Activated CD8-positive, alpha-beta T cell treated with anti-CD3 and anti-CD28 coated beads, Interleukin-2, amount 10 ng/mL, durations not matched to agents 7 days and 5 days (primary cell): ENCODE measurements at places on chromosomes 3 and 15.

- no peak for DNase-seq
Observed at GRCh38 chr3:127421943-127422662, 134.3 kb upstream of the PRR20G start.

GRCh38 chr3:140627756-140628155 lies 50.1 kb upstream of the TRIM42 start:
- DNase-seq = no peak

- no peak for DNase-seq
Observed at GRCh38 chr3:11794927-11795326, 51.8 kb downstream of the TAMM41 start.

- no peak for DNase-seq
Observed at GRCh38 chr3:24299246-24299805, 195.3 kb downstream of the THRB start.

DNA sequence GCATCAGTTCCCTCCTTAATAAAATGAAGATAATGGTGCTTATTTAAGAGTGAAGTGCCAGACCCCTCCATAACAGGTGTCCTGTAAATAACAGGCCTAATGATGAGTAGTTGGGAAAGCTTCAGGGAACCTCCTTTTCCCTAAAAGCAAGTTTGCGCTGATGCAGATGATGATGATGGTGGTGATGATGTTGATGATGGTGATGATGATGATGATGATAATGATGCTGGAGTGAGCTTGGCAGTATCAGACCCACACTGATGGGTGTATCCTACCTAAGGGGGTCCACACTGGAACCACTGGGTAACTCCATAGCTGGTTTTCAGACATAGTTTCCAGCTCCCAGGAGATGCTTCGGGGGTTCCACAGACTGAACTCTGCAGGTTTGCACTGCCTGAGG lies 24.4 kb downstream of the MTMR14 start:
- no peak for DNase-seq

GRCh38 chr15:39907216-39907615 lies 12.8 kb downstream of the GPR176 start:
- DNase-seq = no peak

DNA sequence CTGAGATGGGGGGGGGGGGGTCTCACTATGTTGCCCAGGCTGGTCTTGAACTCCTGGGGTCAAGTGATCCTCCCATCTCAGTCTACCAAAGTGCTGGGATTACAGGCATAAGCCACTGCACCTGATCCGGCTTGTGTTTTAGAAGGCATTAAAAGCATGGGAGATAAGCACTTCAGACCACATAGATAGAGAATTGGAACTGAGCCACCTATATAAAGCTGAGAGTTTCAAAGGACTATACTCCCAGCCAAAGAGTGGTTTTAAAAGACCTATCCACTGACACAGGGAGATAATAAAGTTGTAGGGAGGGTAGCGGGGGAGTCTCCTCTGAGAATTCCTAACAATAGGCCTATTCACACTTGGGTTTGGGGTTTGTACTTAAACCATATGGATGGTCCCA lies 34.8 kb downstream of the DENND4A start:
- DNase-seq = no peak

GRCh38 chr3:185215873-185216606 lies 37.8 kb downstream of the EHHADH start:
- no peak for DNase-seq

DNA sequence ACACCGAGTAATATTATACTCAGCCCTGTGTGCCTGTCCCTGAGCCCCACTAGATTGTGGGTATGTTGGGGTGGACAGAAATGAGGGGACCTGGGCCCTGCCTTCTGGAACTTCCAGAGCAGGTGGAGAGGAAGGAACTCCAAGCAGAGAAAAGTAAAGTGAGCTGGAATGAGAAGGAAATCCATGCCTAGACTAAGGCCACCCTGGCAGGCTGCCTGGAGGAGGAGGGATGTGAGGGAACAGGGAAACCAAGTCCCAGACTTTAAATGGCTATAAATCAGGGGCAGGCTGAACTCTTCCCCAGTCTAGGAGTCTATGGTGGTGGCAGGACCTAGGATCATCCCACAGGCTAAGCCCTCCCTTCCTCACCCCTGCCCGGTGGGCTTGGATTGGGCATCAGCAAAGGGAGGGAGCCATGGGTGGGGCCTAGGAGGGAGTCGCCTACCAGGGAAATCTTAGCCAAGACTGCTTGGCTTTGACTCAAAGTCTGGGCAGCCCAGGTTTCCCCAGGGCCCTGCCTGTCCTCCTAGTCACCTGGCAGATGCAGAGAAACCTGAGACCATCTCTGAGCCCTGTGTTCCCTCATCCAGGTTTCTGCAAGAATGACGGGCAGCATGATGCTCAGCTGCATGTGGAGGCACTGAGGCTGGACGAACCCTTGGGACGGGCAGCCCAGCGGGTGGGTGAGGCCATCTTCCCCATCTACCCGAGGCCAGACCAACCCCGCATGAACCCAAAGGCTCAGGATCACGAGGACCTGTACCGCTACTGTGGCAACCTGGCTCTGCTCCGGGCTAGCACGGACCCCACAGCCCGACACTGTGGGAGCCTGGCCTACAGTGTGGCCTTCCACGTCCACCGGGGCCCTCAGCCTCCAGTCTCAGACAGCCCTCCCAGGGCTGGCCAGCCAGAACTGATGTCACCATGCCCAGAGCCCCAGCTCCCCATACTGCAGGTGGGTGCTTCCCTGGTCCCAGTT lies 15.6 kb upstream of the STRA6 start:
- no peak for DNase-seq

DNA sequence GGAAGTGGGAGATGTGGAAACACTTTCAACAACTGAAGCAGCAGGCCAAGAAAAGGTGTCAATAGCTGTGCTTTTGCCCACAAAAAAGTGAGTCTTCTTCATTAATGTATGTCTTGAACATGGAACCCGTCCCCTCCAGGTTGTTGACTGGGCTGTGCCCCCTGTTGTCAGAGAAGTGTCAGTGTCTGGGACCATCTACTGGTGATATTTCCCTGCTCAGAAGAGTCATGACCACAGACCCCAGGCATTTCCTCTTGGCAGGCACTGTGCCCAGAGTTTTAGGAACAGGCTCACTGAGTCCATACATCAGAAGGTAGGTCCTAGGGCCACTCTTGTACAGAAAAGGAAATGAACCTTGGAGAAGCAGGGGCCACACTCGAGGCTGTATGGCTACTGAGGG lies 54.8 kb upstream of the LARS2 start:
- DNase-seq = no peak

GRCh38 chr3:156445117-156446090 lies 109.5 kb downstream of the SSR3 start:
- DNase-seq = no peak

GRCh38 chr3:197833930-197834715 lies 43.1 kb downstream of the LRCH3 start:
- no peak for DNase-seq

DNA sequence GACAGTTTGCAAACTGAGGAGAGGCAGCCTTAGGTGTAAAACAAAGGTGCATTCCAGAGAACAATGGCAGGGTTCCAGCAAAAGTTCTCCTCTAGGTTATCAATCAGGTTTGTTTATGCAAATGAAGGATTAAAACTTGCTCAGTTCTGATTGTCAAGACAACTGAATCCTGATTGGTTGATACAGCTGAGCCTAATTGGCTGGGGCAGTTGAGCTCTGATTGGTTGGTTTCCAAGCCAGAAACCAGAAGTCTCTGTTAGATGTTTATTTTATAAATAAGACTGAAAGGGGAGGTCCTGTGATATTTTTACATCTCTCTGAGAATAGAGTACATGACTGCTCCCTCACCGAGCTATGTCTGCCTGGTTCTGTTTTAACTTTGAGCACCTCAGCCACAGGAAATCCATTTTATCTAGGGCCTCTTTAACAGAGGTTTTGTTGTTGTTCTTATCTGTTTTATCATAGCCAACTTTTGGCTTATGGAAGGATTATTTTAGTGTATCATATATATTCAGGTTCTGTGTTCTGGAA lies 37.8 kb downstream of the PPM1L start:
- no peak for DNase-seq

GRCh38 chr15:40746916-40747418 lies 8.1 kb downstream of the RMDN3 start:
- no peak for DNase-seq

GRCh38 chr15:28033443-28033842 lies 65.7 kb downstream of the OCA2 start:
- no peak for DNase-seq

DNA sequence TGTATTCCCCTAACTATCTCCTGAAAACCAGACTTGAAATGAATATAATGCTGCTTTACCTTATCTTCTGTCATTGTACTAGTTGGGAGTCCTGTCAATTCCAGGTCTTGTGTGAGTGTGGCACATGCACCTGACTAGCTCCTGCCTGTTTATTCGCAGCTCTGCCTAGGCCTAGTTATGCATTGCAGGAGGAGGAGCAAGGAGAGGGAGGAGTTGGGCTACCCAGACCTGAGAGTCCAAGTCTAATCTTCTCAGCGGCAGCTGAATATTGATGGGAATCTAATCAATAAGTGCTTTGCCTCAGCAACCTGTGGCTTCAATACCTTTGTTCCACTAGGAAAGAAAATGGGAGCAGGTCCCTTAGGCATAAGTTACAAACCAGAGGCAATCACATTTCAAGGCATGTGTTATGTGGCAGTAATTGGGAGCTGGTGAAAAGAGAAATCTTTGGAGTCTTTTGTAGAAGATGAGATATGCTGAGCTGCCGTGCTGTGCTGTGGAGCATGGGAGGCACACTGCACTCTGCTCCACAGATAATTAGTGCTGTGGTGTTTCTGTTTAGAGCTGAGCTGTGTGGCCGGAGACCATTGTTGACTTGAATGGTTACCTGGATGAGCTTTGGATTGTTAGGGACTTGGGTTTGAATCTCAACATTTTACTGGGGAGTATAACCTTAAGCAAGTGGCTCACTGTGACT lies at the start of gene SLC2A2:
Gene SLC2A2 (minus strand): TSS at position 124 of the 697 bp plus-strand sequence. CDS start 50 bp downstream, at position 74.
- DNase-seq = no peak

GRCh38 chr3:127431066-127431465 lies 143.2 kb upstream of the PRR20G start:
- DNase-seq = no peak

- no peak for DNase-seq
Observed at GRCh38 chr3:134406331-134407238, 32.3 kb upstream of the AMOTL2 start.

DNA sequence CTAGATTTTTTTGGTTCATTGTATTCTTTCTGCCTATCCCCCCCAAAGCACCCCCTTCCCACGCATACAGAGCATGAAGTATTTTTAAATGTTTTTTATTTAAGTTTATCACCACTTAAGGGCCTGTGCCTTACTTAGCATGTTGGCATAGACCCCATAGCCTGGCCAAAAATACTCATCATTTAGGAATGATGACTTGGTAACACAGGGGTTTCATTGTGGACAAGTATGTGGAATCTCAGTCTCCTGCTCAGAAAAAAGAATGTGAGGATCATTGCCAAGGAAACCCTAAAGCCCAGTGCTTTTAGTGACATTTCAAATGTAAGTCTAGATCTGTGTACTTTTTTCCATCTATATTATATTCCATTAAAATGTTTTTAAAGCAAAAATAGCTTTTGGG lies 146.3 kb downstream of the ALCAM start:
- no peak for DNase-seq

DNA sequence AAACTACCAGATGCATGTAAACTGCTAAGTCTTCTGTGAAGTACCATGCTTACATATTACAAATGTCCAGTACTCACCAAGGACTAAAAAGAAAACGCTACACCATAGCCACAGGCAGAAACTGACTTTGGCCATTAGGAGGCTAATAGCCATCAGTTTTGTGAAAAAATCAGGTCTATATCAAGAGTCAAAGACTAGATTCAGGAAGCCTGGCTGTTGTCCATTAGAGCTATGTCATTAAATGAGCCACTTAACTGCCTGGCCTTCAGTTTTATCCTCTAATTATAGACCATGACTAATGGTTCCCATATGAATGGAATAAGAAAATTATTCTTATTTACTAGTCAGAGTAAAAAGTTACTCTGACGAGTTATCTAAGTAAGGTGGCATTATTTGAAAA lies 144.1 kb downstream of the VPS13C start:
- DNase-seq = no peak

GRCh38 chr3:40456279-40456939 lies 730 bp upstream of the RPL14 start:
- no peak for DNase-seq

DNA sequence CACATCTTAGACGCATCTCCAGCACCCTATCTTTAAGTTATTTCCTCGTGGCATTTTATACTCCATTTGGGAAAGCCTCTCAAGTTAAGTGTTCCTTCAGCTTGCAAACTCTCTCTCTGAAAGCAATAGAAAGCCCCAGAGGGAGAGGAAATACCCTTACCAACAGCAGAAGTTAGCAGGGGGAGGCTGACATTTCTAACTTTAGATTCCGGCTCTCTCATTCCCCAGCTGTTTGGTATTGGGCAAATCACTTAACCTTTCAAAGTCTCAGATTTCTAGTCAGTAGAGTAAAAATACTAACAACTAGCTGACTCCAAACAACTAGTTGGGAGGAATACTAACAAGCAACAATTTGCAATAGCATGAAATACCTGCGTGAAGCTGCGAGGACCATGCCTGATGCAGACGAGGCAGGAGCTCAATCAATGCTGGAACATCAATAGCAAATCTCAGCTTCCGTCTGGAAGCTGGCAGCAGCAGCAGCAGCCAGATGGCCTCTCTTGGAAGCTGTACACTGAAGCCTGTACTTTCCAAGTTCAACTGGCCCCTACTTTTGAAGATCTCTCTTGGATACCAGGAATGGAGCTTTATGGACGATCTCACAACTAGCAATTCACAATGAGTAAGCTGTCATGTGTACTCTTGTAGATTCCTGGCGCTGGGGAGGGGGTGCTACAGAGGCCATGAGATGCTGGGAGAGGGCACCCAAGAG lies 47.8 kb downstream of the THBS1 start:
- DNase-seq = no peak

GRCh38 chr3:189567322-189567721 lies 63.9 kb upstream of the TP63 start:
- no peak for DNase-seq

DNA sequence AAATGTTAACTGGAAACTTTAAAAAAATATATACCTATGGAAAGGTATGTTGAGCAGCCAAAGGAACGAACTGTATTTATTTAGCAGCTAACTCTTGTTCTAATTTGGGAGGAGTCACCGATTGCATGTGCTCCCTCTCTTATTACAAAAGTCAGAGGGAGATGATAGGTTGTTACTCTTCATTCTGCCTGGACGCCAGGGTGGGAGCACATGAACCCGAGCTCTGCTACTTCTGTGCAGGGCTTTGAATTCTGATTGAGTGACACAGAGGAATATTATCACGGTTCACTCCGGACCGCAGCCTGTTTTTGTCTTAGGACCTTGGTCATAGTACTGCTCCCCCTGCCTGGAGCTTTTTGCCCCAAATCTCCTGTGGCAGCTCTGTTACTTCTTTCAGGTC lies 36.9 kb upstream of the LRIG1 start:
- DNase-seq = no peak

- DNase-seq = no peak
Observed at GRCh38 chr3:72203105-72203504, 418.2 kb upstream of the PROK2 start.
